ENCODE measurements at places on chromosomes 13 and 19. TPM values are rescaled to one million over a fixed set of nuclear protein-coding genes. Genes with fewer than 3 reads are reported as not detected.

GRCh38 chr13:21541271-21541670 lies 62.7 kb downstream of the MICU2 start:
- H3K4me3 ChIP-seq, result no peak overlapping the region
- no peaks in the 10 kb centered on the region for H3K27me3 ChIP-seq
- DNase-seq, result no peak
- no peak overlapping the region for H3K27ac ChIP-seq
- H3K4me1 ChIP-seq, result peaks cover 1% of the 10 kb centered on the region

DNA sequence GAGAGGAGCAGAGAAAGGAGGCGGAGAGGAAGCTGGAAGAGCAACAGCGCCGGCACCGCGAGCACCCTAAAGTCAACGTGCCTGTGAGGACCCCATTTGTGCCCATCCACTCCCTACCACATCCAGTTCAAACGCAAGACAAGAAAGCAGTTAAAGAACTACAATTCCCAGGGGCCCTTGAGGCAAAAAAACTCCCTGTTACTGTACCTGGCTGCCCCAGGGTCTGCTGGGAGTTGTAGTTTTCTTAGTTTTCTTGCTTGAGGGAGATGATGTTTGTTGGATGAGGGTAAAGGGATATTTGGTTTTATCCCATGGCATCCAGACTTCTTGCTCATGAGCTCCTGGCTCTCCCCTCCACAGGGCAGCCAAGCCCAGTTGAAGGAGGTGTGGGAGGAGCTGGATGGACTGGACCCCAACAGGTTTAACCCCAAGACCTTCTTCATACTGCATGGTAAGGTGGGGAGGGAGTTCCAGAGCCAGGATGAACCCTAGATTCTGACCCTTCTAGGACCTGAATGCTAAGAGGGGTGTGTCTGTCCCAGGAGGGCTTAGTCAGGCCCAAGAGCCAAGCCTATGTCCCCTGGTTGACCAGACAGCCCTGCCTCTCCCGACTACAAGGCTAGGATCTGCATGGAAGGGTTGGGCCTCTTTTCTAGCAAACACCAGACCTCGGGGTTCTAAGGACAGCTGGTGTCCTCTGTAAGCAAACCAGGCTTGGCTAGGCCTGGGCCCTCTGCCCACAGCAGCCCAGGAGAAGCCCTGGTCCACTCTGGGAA lies 13.2 kb downstream of the NUCB1 start:
- H3K4me1 ChIP-seq, result no peaks in the 10 kb centered on the region
- no peak for DNase-seq
- H3K4me3 ChIP-seq, result no peak overlapping the region

The HCN2 gene
- total RNA-seq, result 0.72 TPM

The HSH2D gene
- not detected for total RNA-seq

DNA sequence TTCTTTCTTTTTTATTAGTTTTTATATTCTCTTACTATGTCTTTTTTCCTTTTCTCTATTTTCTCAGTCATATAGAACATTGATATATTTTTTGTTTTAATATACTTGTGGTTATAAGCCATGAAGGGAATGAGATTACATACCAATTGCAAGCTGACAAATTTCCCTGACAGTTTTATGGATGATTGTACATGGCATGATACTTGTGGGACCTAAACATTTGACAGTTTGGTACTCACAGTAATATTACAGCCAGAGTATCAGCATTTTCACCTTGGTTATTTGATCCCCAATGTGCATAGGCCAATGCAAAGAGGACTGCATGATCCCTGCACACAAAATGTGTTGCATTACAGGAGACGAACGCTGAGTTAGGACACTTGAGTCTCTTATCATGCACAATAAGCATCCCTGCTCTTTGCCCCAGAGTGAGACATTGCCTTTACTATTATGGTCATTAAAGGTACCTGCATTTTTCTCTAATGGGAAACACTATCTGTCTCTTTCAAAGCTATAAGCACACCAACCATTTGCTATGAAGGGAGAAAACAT lies 713.4 kb upstream of the PCDH20 start:
- no peaks in the 10 kb centered on the region for H3K27me3 ChIP-seq
- no peak overlapping the region for H3K4me3 ChIP-seq
- no peaks in the 10 kb centered on the region for H3K4me1 ChIP-seq
- no peak for DNase-seq

GRCh38 chr13:102839462-102839861 lies 6.4 kb upstream of the ERCC5 start:
- H3K4me1 ChIP-seq, result 0 out of 2 replicates have a peak, but pooled peaks cover 2% of the 10 kb centered on the region
- H3K27me3 ChIP-seq, result no peaks in the 10 kb centered on the region
- DNase-seq, result peak; percentile 25
- H3K36me3 ChIP-seq, result peaks cover 15% of the 10 kb centered on the region
- H3K4me3 ChIP-seq, result no peak overlapping the region
- H3K27ac ChIP-seq, result no peak overlapping the region

GRCh38 chr13:76012091-76012721 lies 376.1 kb downstream of the LMO7 start:
- no peak overlapping the region for H3K4me3 ChIP-seq
- H3K27me3 ChIP-seq, result no peaks in the 10 kb centered on the region
- DNase-seq, result peak; percentile 40
- no peak overlapping the region for H3K27ac ChIP-seq
- H3K4me1 ChIP-seq, result peaks cover 8% of the 10 kb centered on the region

GRCh38 chr19:18304458-18305310 lies 18.2 kb downstream of the LSM4 start:
- peaks cover 9% of the 10 kb centered on the region for H3K36me3 ChIP-seq
- peak overlapping the region; percentile 40 for H3K4me3 ChIP-seq
- H3K27me3 ChIP-seq, result no peaks in the 10 kb centered on the region
- peak; percentile 83 for DNase-seq
- H3K27ac ChIP-seq, result peak overlapping the region; percentile 97

- peaks cover 44% of the 10 kb centered on the region for H3K36me3 ChIP-seq
- H3K27me3 ChIP-seq, result no peaks in the 10 kb centered on the region
- H3K4me3 ChIP-seq, result no peak overlapping the region
- H3K4me1 ChIP-seq, result peaks cover 12% of the 10 kb centered on the region
Observed at GRCh38 chr19:15421721-15422260, 3.0 kb upstream of the AKAP8L start.

DNA sequence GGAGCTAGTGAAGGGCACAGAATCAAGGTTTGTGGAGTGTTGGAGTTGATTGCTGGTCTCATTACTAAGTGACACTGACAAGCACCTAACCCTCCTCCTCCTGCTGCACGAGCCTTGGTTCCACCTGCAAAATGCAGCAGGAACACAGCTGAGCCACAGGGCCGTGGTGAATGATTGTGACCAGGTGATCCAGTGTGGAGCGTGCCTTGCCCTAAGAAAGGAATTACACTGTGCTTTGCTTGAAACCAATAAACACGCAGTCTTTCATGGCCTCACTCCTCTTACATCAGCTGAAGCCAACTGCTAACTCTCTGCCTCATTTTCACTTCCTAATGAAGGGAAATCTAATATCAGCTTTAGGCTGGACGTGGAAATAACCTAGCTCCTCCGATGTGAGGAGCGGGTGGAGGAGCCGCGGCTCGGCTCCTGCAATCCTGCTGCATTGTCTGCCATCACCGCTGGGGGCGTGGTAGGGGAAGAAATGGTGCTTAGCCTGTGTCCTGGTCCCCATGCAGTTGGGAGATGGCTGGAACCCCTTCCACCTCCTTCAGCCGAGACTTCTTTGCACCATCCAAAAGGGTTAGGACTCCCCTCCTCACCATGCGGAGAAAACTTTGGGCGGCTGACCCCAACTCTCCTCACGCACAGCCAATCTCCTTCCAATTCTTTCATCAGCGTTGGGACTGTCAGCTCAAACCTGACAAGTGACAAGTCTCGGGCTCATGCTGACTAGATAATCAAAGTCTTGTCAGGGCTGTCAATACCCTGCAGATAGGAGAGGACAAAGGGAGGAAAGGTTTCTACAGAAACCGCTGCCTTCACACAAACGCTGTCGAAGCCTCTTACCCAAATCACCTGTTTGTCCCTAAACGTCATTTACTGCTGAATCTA lies 427.9 kb downstream of the ZNF536 start:
- DNase-seq, result no peak
- H3K4me3 ChIP-seq, result no peak overlapping the region
- H3K36me3 ChIP-seq, result no peaks in the 10 kb centered on the region
- H3K4me1 ChIP-seq, result no peaks in the 10 kb centered on the region
- no peak overlapping the region for H3K27ac ChIP-seq
- no peaks in the 10 kb centered on the region for H3K27me3 ChIP-seq

DNA sequence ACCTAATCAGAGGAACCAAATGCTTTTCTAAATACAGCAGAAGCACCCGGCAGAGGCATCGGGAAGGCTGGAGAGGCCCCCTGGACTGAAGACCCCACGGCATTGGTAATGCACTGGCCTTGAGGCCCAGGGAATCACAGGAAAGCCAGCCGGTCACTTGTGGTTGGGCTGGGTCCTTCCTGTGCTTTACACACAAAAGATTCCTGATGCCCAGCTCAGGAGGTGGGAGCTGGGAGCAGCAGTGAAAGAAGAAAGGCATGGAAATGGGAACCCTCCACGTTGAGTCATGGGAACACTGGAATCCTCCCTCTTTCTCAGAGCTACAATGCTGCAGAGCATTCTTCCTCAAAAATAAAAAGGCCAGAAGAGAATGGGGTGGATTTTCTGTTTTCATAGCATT lies 126.4 kb downstream of the TNFRSF19 start:
- peak; percentile 29 for DNase-seq
- H3K36me3 ChIP-seq, result no peaks in the 10 kb centered on the region
- peaks cover 8% of the 10 kb centered on the region for H3K4me1 ChIP-seq
- no peak overlapping the region for H3K4me3 ChIP-seq

GRCh38 chr13:20512042-20512683 lies 13.5 kb downstream of the CRYL1 start:
- H3K27ac ChIP-seq, result no peak overlapping the region
- peaks cover 5% of the 10 kb centered on the region for H3K36me3 ChIP-seq
- H3K27me3 ChIP-seq, result no peaks in the 10 kb centered on the region
- H3K4me1 ChIP-seq, result no peaks in the 10 kb centered on the region

The MCOLN1 gene
- total RNA-seq, result 2.5 TPM

The KLK3 gene
- not detected for total RNA-seq

DNA sequence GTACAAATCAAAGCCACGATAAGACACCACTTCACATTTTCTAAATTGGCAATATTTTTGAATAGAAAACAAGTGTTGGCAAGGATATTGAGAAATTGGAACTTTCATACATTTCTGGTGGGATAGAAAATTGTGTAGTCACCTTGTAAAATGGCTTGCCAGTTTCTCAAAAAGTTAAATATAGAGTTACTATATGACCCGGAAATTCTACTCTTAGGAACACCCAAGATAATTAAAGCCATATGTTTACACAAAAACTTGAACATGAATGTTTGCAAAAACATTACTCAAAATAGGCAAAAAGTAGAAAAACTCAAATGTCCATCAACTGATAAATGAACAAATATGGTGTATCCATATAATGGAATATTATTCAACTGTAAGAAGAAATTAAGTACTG lies 552.5 kb downstream of the TBC1D4 start:
- H3K27me3 ChIP-seq, result no peaks in the 10 kb centered on the region
- no peak overlapping the region for H3K27ac ChIP-seq

The PRR19 gene
- 0.36 TPM for total RNA-seq

The APLP1 gene
- total RNA-seq, result 4.7 TPM

GRCh38 chr19:1259206-1259875 lies 9.8 kb upstream of the CIRBP start:
- H3K27me3 ChIP-seq, result no peaks in the 10 kb centered on the region
- H3K4me3 ChIP-seq, result no peak overlapping the region
- peaks cover 43% of the 10 kb centered on the region for H3K36me3 ChIP-seq
- peak; percentile 51 for DNase-seq
- H3K4me1 ChIP-seq, result peaks cover 52% of the 10 kb centered on the region

- peaks cover 25% of the 10 kb centered on the region for H3K36me3 ChIP-seq
- no peak for DNase-seq
- peak overlapping the region; percentile 80 for H3K27ac ChIP-seq
- H3K4me3 ChIP-seq, result peak overlapping the region; percentile 91
Observed at GRCh38 chr19:12932392-12933286, 872 bp downstream of the FARSA start.

DNA sequence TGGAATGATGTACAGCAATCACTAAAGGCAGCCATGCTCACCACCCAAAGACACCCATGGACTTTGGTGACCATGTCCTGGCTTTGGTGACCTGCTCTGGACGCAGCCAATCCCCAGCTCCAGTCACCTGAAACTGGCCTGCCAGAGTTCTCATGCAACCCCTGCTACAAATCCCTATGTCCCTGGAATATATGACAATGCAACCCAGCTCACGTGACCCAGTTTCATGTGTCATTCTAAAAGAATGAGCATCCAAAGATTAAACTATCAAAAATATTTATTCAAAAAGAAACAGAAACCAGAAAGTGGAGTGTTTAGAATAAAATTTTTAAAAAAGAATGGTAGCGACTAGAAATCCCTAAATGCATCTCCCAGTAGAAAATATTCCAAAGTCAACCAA lies 203.3 kb upstream of the IRS2 start:
- no peaks in the 10 kb centered on the region for H3K36me3 ChIP-seq
- no peak overlapping the region for H3K4me3 ChIP-seq
- DNase-seq, result peak; percentile 72
- H3K27ac ChIP-seq, result no peak overlapping the region
- peaks cover 12% of the 10 kb centered on the region for H3K4me1 ChIP-seq
- no peaks in the 10 kb centered on the region for H3K27me3 ChIP-seq

Data from IMR-90 (cell line).